ENCODE measurements at places on chromosomes 3 and 15. TPM values are rescaled to one million over a fixed set of nuclear protein-coding genes. Genes with fewer than 3 reads are reported as not detected.

The IP6K2 gene
- 87.9 TPM for total RNA-seq

The INKA1 gene
- 57.6 TPM for total RNA-seq

The PRR20G gene
- total RNA-seq = not detected

The SERINC4 gene
- total RNA-seq = not detected

The EHHADH gene
- total RNA-seq = 6.8 TPM

The CLDN18 gene
- total RNA-seq = not detected

The SNTN gene
- not detected for total RNA-seq

The EXD1 gene
- not detected for total RNA-seq

The LINGO1 gene
- 18.8 TPM for total RNA-seq

The PLA2G4B gene
- total RNA-seq = 2.9 TPM

The GPR160 gene
- 14.6 TPM for total RNA-seq

The LRTM1 gene
- not detected for total RNA-seq

The SGO1 gene
- 8.1 TPM for total RNA-seq

The ASB14 gene
- not detected for total RNA-seq

The MST1R gene
- total RNA-seq = 0.67 TPM

The FAN1 gene
- total RNA-seq = 17.5 TPM

The SACM1L gene
- 46.8 TPM for total RNA-seq

The PLA2G4F gene
- total RNA-seq = not detected

The CACNA2D2 gene
- total RNA-seq = 17.3 TPM

The FBLN2 gene
- total RNA-seq = 10.5 TPM

The BFSP2 gene
- total RNA-seq = not detected

The MASP1 gene
- 0.56 TPM for total RNA-seq

The SECISBP2L gene
- total RNA-seq = 44.3 TPM

The PLA2G4E gene
- not detected for total RNA-seq

The CLDN1 gene
- 0.13 TPM for total RNA-seq

The FAM174B gene
- total RNA-seq = 163 TPM

The ADIPOQ gene
- not detected for total RNA-seq

Data from endothelial cell (in vitro differentiated cells).